ENCODE measurements at places on chromosomes 3 and 15. TPM values are rescaled to one million over a fixed set of nuclear protein-coding genes. Genes with fewer than 3 reads are reported as not detected.

- no peak for DNase-seq
Measured at GRCh38 chr3:163708428-163708827, 1369.9 kb downstream of the SI start.

- peak; percentile 89 for DNase-seq
Measured at GRCh38 chr3:143644370-143645089, 203.7 kb downstream of the SLC9A9 start.

- DNase-seq: no peak
Measured at GRCh38 chr15:82173108-82173507, 89.4 kb downstream of the EFL1 start.

DNA sequence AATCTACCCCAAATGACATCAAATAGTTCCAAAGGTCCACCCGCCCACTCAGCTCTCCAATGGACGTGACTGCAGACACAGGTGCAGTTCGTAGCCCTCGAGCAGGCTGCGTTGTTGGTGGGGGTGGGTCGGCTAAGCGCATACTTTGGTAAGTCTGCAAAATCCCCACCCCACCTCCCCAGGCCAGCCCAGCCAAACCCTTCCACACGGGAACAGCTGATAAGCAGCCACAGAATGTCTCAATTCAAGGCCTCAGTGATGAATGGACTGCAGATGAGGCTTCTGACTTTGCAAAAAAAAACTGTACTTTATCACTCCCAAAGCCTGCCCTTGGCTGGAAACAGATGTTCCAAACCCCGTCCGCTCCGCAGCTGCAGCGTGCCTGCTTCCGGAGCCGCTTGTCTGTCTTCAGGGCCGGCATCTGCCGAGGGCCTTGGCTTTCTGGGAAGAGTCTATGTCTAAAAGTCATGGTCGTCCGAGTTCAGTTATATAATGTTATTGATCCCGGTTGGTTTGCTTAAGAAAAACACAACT lies 38.2 kb downstream of the PCSK6 start:
- DNase-seq: no peak

GRCh38 chr3:172181932-172182586 lies 142.7 kb downstream of the FNDC3B start:
- DNase-seq: no peak

DNA sequence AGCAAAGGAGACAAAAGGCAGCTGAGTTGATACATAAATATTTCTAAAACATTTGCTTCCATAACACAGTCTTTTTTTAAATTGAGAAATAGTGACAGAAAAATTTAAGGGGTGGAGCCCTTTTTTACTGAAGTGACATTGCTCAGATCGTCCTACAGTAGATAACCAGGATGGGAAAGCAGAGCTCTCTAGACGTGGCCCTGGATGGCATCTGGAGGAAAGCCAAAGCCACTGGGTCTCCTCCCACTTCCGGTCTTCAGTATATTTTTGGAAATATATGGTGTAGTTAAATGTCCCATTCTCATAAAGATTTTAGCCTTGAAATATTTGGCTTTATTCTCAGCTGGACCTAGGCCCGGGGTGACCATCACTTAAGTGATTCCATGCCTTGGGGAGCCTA lies 326.1 kb downstream of the ZNF621 start:
- DNase-seq: no peak

DNA sequence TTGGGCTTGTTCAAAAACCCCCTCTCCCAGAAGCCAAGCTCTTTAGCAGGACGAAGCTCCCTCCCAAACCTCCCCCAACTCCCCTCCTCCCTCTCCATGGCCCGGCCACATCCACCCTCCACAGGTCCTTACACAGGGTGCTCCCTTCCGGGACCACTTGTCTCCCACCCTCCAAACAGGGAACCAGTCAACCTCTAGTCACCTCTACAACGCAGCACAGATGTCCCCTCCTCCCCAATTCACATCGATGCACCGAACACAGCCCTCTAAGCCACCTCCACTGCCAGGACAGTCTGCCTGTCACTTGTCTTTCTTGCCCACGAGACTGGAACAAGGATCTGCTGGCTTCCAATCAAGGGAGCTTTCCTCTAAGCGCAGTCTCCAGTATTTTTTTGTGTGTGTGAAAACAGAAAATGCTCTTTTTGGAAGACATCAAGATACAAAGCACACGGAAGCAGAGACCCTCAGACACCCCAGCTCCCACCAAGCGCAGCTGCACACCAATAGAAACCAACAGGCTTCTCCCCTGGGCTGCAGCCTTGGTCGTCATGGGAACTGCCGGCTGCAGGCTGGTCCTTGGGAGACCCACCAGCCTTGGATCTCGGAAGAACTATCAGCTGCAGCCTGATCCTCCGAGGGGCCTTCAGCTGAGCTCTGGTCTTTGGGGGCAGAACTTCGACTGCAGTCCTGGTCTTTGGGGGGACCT lies 26.5 kb downstream of the IQSEC1 start:
- DNase-seq: no peak

- no peak for DNase-seq
Measured at GRCh38 chr3:179861953-179862352, 174.8 kb downstream of the PEX5L start.

DNA sequence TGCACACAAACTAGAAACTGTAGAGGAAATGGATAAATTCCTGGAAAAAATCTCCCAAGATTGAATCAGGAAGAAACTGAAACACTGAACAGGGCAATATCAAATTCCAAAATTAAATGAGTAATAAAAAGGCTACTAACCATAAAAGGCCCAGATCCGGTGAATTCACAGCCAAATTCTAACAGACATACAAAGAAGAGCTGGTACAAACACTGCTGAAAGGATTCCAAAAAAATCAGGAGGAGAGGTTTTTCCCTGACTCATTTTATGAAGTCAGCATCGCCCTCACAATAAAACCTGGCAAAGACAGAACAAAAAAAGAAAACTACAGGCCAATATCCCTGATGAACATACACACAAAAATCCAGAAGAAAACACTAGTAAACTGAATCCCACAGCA lies 462.4 kb upstream of the THBS1 start:
- DNase-seq: no peak

DNA sequence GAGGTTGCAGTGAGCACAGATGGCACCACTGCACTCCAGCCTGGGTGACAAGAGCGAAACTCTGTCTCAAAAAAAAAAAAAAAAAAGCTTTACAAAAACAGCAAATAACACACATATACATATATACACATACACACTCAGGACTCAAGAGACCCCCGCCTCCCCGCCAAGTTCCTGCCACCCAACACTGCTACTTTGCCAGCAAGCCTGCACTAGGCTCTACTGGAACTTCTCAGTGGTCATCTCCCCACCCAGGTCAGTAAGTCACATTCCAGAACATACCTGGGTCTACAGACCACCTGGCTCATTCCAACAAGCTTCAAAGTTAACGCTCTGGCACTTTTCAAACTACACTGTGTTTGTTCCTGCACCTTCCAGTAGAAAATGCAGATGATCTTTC lies 62.3 kb downstream of the SENP2 start:
- no peak for DNase-seq

- DNase-seq: peak; percentile 70
Measured at GRCh38 chr15:32657198-32657883, 15.8 kb downstream of the SCG5 start.

DNA sequence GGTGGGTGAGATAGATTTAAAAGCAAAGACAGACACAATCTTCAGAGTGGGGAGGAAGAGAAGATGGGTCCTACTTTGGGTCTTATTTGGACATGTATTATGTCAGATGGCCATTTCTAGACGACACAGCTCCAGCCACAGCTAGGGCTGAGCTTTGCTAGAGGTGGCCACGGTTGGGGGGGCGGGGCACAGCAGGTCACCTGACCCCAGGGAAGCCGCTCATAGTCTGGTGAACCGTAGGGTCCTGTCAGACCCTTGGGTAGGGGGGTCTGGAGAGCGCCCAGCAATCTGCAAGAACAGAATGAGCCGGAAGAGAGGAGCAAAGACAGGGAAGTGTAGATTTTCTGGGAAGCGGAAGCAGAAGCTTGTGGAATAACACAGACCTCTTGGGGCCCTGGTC lies 6.6 kb downstream of the EPB42 start:
- no peak for DNase-seq

DNA sequence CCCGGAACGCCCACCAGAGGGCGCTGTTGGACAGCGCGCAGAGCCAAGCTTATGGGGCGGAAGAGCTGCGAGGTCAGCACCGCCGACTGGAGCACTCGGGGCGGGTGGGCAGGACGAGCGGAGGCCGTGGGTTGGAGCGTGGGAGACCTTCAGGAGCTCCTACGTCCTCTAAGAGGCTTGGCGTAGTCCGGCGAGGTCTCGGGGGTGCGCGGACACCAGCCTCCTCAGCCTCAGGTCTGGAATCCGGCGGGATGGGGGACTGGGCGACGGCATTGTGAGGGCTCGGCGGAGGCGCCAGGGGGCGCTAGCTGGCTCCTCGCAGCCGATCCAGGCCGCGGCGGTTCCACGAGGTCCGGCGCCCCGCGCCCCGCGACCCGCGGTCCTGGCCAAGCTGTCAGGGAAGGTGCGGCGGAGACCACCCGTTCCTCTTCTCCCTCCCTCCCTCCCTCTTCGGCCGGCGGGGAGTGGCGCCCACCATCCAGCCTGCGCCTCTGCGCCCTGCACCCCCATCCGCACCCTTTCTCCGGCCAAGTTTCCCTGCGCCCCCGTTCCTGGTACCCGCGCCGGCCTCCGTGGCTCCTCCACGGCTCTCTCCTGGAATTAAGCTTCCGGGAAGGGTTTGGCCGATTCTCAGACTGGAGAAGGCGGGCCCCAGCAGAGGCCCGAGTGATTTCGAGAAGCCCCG lies 24.3 kb upstream of the POLG start:
- peak; percentile 93 for DNase-seq

DNA sequence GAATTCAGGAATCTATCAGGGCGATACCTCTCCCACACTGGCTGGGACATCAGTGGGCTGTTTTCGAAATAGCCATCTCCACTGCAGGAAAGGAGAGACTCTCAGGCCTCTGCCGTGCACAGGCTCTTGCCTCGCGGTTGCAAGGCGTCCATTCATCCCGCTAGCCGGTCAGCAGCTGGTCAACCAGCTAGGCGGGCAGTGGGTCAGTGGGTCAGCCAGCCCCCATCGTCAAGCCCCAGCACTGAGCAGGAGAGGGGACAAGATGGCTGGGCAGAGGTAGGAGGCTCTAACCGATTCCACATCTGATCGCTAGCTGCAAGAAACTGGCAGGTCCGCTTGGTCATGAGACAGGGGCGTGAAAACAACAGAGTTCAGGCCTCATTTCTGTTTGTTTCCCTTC lies 45.1 kb downstream of the MUC4 start:
- no peak for DNase-seq

- peak; percentile 58 for DNase-seq
Measured at GRCh38 chr15:71109905-71110304, 5.4 kb upstream of the THSD4 start.

- DNase-seq: no peak
Measured at GRCh38 chr3:177750436-177750835, 553.2 kb upstream of the TBL1XR1 start.

DNA sequence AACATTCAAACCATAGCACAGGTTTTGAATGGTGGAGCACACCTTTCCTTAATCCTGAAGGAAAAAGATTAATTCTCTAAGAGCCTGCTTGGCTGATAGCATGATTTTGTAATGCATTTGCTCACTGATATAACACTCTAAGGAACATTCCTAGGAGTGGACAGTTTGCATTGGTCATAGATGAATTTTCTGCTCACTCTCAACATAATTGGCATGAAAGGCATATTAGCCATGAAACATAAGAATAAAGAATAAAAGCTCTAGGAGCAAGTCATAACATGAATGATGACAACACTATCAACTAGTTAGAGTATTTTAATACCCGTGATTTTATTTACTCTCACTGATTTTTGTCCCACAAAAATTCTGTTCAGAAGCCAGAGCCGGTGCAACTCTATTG lies 34.3 kb upstream of the LRTM1 start:
- DNase-seq: no peak

DNA sequence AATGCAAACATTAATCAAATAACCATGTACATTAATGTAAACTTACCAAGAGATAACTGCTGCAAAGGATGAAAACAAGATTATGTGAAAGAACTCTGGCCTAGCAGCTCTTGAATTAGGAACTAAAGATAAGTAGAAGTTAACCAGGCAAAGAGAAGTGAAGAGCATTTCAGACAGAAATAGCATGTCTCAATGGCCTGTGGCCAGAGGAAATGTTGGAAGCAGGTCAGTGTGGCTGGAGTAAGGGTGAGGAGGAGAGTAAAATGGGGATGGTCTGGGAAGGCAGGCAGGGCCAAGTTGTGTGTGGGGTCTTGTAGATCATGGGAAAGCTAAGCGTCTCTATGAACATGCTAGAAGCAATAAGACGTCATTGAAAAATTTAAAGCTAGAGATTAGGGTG lies 192.4 kb downstream of the CADPS start:
- no peak for DNase-seq

- no peak for DNase-seq
Measured at GRCh38 chr3:113954091-113954685, 6.4 kb downstream of the ZDHHC23 start.

GRCh38 chr3:9398700-9399336 lies 1.4 kb downstream of the SETD5 start:
- peak; percentile 70 for DNase-seq

- no peak for DNase-seq
Measured at GRCh38 chr3:66922058-66922457, 76.0 kb upstream of the KBTBD8 start.

GRCh38 chr3:187665010-187665409 lies 5.2 kb downstream of the SST start:
- no peak for DNase-seq

DNA sequence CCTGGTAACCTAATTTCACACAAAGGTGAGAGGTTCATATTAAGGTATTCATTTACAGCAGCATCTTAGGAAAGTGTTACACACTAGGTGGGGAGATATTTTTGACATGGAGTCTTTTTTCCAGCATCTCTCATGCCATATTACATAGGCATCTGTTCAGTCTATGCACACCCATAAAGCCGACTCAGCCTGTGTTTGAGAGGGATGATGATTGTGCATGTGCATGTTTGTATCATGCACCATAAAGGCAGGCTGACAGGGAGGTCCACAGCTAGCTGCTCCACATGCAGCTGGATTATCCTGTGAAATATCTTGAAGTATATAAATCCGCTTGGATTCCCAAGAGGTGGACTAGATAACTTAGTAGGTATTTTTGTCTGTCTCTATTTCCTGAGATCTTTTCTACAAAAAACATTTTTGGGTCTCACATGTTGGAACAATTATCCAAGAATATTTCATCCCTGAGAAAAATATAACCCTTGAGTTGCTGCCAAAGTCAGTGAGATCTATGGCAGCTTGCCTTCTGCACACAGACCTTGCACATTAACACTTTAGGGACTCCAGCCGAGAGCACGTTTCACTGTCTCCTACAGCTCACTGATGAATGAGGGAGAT lies 288.4 kb upstream of the DPH6 start:
- DNase-seq: peak; percentile 18

The SLC6A20 gene
- 0.73 TPM for total RNA-seq

The MLF1 gene
- 3.8 TPM for total RNA-seq

The DISP2 gene
- total RNA-seq: 0.37 TPM

The NEK10 gene
- total RNA-seq: 7.4 TPM

The C2CD4A gene
- not detected for total RNA-seq

The ANKDD1A gene
- 43.8 TPM for total RNA-seq

The TADA3 gene
- total RNA-seq: 45.2 TPM

The FGF12 gene
- 2.0 TPM for total RNA-seq

The IL17RC gene
- total RNA-seq: 284 TPM

Measured in stomach (tissue), 19 donors.